ENCODE measurements at places on chromosomes 2 and 18. TPM values are rescaled to one million over a fixed set of nuclear protein-coding genes. Genes with fewer than 3 reads are reported as not detected.
A peak's percentile ranks its signal among the peaks of the same experiment; 100 is the strongest.

DNA sequence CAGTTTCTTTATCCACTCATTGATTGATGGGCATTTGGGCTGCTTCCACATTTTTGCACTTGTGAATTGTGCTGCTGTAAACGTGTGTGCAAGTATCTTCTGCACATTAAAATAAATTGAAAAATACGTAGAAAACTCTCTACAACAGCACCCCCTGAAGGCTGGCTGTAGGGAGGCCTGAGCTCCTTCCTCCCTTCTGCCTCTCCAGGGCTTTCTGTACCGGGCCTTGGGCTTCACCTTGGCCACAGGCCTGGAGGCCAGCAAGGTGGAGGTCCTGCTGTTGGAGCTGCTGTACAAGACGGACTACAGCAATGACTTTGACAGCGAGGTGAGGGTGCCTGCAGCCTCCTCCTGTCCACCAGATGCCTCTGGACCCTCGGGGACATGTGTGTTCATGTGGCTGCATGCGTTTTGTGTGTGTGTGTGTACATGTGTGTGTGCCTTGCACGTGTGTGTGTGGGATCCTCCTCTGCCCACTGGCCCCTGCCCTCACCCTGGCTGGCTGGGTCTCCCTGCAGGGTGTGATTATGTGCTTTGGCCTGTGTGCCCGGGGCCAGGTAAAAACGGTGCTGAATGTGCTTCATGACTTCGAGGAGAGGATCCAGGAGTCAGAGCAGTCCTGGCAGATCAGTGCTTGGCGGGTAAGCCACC, 29.2 kb downstream of the MROH2A start:
- DNase-seq, result no peak

DNA sequence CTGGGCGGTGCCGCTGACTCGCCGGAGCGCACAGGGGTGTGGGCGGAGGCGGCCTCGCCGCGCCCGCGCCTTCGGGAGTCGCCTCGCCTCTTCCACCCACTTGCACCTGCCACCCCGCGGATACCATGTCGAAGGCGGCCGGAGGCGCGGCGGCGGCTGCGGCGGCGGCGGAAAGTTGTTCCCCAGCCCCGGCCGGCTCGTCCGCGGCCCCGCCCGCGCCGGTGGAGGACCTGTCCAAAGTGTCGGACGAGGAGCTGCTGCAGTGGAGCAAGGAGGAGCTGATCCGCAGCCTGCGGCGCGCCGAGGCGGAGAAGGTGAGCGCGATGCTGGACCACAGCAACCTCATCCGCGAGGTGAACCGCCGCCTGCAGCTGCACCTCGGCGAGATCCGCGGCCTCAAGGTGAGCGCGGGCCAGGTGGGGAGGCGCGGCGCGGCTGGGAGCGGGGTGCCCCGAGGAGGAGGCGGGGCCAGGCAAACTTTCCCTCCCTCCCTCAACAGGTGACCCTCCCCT, 766 bp downstream of the CCDC85A start:
- DNase-seq, result peak; percentile 16

DNA sequence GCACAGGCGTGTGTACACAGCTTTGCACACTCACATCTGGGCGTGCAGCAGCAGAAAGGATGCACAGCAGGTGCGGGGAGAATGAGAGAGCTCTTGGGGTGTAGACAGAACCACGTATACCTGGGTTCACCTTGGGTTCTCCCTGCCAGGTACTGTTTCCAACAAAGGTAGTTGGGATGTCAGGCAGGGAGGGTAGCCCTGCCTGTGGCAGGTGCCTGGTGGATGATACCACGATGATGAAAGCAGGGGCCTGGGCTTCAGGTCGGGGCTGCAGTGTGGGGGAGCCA, 6.5 kb upstream of the ARID5A start:
- DNase-seq, result no peak

DNA sequence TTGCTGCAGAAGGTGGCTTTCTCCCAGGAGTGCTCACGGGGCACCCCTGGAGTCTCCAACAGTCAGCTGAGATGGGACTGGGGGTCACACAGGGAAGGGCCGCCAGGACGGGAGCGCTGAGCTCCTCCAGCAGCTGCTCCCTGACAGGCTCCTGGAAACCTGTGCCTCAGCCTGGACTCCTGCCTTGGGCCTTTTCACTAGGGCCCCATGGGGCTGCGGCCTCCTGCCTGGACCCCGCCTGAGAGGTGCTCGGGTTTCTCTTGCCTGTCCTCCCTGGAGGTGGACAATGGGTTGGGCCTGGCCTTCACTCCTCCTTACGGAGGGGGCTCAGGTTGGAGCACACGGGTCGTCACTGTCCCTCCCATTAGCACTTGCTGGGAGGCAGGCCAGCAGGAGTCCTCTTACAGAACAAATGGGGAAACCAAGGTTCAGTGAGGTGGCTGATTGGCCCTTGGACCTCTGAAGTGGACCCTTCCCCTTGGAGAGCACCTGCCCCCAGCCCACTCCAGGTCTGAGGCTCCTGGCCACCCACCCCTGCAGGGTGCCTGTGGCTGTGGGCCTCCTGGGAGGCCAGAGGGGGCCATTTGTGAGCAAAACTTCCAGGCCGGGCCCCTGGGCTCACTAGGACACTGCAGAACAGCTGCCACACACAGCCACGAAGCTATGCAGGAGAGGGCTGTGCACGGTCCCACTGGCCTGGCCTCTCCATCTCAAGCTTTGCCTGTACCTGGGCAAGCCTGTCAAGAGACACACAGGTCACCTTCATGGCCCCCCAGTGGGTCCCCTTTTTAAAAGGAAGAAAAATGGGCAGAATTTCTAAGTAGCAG, 57.1 kb upstream of the ODC1 start:
- DNase-seq, result no peak

DNA sequence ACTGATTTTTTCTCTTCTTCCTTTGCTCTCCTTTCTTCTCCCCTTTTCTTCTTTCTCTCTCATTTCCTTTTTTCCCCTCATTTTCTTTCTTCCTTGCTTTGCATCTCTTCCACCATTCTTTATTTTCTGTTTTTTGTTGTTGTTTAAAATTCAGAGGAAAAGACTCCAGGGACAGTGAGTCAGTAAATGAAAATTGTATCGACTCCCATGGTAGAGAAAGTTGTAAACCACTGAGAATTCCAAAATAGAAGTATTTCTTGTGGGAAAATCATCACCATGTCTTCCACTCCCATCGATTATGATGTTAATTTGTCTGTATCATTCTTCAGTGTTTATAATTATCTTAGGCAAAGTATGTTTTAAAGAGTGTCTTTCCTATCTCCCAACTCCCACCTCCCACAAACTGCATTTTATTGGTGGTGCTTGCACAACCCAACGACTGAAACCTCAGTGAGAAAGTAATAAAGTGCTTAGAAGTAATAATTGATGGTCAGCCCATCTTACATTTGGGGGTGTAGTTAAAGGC, 134.3 kb downstream of the IRS1 start:
- no peak for DNase-seq

GRCh38 chr2:123086613-123087385, 938.3 kb upstream of the CNTNAP5 start:
- no peak for DNase-seq

DNA sequence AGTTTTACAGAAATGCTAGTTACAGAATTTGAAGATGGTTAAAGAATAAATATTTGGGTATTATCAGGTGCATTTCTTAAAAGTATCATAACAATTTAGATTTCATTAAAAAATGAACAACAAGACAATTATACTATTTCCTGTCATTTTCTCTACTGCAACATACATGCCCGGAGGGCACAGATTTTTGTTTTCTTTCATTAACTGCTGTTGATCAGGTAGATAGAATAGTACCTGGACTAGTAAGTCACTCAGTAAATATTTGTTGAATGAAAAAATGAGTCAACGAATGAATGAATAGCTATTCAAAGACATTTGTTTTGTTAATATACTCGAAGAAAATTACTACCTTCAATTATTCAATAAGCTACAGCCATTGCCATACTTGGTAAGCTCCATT, 531.2 kb upstream of the VRK2 start:
- DNase-seq, result no peak

GRCh38 chr18:532018-532417, 31.5 kb upstream of the COLEC12 start:
- DNase-seq, result no peak

DNA sequence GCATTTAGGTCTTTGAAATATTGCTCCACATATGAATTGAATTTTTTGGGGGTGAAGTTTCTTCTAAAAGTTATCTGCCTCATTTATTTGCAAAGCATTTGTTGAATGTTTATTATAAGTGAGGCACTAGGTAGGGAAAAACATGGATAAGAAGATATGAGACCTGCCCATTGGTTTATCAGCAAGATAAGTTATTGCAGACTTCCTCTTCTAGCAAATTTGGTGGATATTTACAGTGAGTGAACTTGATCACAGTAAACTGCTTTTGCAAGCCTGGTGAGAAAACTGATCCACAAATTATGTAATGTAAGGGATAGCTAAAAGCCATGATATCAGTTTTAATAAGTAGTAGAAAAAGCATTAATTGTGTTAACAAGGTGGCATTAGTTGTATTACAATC, 364.8 kb downstream of the SOCS6 start:
- DNase-seq, result no peak

DNA sequence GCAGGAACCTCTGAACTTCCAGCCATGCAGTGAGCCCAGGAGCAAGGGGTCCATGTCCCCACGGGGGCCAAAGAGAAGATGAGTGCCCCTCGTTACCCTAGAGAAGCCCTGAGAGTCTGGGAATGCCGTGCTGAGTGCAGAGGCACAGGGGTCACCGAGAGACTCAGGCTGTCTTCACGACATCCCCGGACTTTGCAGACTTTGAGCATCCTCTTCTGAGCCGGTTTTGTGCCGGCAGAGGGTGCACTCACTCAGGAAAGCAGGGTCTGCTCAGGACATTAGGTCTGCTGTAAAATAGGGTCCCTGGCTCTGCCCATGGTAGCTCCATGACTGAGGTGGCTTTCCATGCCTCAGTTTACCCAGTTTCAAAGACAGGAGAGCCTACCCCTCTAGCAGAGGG, 71.0 kb downstream of the GALNT14 start:
- DNase-seq, result no peak

- no peak for DNase-seq
These were observed 121.9 kb upstream of the HAAO start for GRCh38 chr2:42914314-42914713.

DNA sequence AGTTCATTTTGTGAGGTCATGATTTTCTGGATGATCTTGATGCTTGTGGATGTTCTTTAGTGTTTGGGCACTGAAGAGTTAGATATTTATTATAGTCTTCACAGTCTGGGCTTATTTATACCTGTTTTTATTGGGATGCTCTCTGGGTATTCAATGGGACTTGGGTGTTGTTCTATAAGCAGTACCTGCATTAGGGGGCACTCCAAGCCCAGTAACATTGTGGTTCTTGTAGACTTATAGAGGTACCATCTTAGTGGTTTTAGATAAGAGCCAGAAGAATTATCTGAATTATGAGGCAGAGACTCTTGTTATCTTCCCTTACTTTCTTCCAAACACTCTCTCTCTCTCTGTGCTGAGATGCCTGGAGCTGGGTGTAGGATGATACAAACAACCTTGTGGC, 470.0 kb downstream of the PIK3C3 start:
- DNase-seq, result no peak

- no peak for DNase-seq
These were observed 716.5 kb upstream of the LRATD1 start for GRCh38 chr2:13916066-13916465.

Gene PLEK
- polyA plus RNA-seq, result 10.0 TPM

Gene LYG2
- 0.24 TPM for polyA plus RNA-seq

Gene CD28
- polyA plus RNA-seq, result 2.3 TPM

Gene CSRNP3
- polyA plus RNA-seq, result 11.8 TPM

Gene RABL2A
- 34.0 TPM for polyA plus RNA-seq

Gene C2orf81
- 4.4 TPM for polyA plus RNA-seq

Gene C1QL2
- polyA plus RNA-seq, result not detected

Gene ZNF396
- 6.1 TPM for polyA plus RNA-seq

Gene LAMA1
- polyA plus RNA-seq, result 72.4 TPM

Gene SCN7A
- polyA plus RNA-seq, result 12.7 TPM
